ENCODE measurements at places on chromosomes 7 and 10.
A peak's percentile ranks its signal among the peaks of the same experiment; 100 is the strongest.

DNA sequence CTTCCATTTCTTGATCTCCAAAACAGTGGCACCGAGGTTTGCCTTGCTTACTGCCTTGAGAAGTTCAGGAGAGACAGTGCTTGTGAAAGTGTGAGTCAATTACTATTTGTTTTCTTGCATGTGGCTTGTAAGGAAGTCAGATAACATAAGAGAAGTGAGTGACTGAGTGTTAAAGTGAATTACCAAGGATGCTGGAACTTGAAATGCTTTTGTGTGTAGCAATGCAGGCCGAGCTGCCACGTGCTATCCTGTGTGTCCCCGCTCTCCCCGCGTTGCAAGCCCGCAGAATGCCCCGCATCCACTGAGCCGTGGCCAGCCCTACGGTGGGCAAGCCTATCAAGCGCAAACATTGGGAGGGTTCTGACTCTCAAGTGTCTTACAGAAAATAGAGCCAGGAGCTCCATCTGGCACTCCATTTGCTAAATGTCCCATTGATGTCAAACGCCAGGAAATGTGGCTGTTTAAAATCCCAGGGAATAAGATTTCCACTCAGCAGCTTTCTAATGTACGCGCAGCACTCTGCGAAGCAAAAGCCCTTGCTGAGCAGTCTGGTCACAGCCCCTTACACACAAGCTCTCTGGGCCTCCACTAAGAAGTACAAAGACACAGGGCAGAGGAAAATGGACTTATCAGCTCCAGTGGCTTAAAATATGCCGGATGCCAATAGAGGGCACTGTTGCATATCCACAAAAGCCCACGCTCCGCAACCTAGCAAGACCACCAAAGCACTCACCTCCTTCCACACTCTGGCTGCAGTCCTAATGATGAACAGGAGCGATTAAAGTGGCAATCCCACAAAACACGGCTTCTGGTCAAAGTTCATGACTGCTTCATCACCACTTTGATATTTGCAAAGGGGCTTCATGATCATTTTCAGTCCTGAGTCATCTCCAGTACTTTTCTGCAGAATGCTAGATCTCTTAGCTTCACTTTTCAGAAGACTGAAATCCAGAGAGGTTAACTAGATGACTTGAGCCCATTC, 158.0 kb upstream of the ITGB1 start:
- DNase-seq = no peak

DNA sequence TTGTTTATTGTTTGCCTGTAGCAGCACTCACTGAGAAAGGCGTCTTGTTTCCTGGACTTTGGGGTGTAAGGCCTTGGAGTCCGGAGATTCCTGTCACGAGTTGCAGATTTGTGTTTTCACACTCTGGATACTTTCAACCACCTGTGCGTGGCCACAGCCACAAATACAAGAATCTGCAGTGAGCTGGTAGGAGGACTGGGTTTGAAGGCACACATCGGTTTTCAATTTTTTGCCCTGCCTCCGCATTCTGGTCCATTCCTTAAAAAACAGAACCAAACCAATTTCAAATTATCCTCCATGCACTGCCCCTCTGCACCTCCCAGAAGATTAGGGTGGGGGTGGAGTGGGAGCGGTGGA, 619 bp downstream of the EXOC4 start:
- DNase-seq = no peak

GRCh38 chr7:2471022-2471329, 5.2 kb downstream of the GRIFIN start:
- no peak for DNase-seq

GRCh38 chr7:129213828-129214227, 11.0 kb upstream of the AHCYL2 start:
- DNase-seq = no peak

GRCh38 chr10:3054183-3054850, 13.0 kb upstream of the PFKP start:
- DNase-seq = no peak

DNA sequence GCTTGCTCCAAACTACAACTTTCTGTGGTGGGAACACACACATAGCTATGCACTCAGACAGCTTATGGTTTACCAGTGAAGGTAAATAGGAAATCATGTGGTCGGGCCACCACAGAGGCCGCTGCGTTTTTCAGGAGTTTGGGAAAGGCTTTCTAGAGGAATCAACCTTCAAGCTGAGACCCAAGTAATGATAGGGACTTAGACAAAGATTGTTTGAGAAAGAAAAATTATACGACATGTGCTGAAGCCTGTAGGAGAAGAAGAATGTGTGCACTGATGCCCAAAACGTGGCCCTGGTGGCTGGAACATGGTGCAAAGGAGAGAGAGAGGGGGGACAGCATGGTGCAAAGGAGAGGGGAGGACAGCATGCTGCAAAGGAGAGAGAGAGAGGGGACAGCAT, 61.2 kb upstream of the VIPR2 start:
- no peak for DNase-seq

DNA sequence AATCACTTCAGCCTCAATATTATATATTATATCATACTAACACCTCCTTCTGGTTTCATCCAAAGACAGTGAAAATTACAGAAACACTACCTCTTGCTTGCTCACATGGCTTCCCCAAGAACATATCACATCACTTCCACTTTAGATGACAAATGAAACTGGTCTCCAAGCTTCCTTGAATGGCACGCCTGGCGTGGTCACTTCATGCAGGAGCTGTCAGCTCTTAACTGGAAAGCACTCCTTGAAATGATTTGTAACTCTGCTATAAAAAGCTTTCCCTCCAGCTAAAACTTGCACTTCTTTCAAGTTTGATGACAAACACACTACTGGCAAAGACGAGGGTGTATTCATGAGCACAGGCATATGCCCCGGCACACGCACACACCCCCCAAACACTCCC, 84.1 kb upstream of the INHBA start:
- no peak for DNase-seq

DNA sequence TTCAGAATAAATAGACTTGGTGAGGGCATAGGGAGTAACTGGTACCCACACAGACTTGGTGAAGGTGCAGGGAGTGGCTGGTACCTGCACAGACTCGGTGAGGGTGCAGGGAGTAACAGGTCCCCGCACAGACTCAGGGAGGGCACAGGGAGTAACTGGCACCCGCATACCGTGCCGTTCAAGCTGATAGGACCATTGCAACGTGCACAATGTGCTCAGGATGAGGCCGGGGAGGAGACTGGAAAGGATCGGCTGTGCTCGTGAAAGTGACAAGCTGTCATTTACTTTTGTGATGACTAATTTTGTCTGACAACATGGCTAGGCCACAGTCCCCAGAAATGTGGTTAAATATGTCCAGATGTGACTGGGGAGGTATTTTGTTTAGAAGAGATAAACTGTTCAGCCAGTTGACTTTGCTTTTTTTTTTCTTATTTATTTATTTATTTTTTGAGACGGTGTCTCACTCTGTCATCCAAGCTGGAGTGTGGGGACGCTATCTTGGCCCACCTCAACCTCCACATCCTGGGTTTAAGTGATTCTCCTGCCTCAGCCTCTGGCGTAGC, 76.2 kb upstream of the NMT2 start:
- no peak for DNase-seq

DNA sequence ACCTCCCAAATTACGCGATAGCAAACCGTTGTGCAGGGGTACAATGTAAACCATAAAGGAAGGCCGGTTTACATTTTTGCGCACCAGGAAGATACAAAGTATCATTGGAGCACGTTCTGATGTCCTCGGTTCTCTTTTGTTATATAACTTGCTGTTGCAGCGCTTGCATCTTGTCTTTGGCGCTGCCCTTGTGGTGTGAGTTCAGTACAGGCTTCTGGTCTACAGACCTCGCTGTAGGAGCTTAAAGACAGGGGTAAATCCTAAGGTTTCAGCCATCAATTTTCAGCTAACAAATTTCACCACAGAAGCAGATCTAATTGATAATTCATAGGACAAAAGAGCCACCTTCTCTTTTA, 1.5 kb upstream of the MKX start:
- no peak for DNase-seq

DNA sequence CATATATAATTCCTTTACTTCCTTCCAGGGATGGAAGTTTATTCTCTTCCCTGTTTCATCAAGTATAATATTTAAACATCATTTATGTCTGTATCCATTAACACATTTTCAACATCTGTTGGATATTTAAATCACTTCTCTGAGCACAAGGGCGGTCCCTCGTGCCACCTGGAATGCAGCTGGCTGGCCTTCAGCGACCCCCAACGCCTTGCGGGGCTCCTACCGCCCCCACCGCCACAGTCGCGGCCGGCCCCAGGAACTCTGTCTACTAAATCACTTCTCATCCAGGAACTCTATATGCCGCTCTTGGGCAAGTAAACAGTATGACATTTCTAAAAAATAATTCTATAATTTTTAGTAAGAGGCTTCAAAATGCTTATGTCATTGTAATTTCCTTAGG, 221.1 kb upstream of the PTN start:
- DNase-seq = no peak

DNA sequence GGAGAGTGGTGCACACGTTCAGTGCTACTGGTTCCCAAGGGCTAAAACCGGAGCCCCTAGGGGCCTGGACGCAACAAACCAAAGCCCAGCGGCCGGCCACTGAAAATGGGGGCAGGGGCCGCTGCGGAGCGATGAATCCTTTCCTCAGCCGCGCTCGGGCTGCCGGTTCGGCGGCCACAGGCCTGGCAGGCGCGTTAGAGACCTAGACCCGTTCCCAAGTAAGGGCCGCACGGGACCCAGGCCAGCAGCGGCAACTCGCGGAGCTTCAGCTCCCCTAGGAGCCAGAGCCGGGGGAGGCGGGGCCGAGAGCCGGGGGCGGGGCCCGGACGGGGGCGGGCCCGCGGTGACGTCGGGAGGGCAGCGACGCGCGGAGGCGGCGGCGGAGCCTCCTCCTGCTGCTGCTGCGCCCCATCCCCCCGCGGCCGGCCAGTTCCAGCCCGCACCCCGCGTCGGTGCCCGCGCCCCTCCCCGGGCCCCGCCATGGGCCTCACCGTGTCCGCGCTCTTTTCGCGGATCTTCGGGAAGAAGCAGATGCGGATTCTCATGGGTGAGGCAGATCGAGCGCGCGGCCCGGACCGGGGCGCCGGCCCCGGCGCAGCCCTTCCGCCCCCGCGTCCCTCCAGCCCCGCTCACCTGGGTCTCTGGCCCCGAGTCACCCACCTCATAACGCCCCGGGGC, at the start of gene ARF5:
ARF5 (plus strand) TSS at position 393 of the 678 bp plus-strand sequence; CDS start at position 481, 88 bp downstream.
- peak; percentile 24 for DNase-seq

DNA sequence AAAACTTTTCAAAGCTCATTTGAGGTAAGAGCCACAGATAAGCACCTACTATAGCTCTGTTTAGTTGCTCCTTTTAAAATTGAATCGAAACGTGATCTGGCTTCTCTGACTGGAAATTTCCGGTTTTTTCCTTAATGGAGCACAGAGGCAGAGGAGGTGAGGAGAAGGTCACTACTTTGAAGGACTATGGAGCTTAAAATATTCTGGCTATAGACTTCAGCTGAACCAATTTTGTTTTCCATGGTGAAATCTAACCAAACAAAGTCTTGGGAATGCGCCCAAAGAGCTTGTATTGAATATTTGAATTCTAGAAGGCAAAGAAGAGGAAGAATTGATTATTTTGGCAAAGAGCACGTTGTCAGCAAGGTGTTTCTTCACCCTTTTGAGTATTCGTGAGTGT, 711.1 kb downstream of the SUGCT start:
- DNase-seq = no peak

GRCh38 chr7:46291050-46291438, 370.0 kb upstream of the IGFBP3 start:
- DNase-seq = no peak

- no peak for DNase-seq
Observed at GRCh38 chr10:133442191-133442966, 11.4 kb upstream of the SCART1 start.

DNA sequence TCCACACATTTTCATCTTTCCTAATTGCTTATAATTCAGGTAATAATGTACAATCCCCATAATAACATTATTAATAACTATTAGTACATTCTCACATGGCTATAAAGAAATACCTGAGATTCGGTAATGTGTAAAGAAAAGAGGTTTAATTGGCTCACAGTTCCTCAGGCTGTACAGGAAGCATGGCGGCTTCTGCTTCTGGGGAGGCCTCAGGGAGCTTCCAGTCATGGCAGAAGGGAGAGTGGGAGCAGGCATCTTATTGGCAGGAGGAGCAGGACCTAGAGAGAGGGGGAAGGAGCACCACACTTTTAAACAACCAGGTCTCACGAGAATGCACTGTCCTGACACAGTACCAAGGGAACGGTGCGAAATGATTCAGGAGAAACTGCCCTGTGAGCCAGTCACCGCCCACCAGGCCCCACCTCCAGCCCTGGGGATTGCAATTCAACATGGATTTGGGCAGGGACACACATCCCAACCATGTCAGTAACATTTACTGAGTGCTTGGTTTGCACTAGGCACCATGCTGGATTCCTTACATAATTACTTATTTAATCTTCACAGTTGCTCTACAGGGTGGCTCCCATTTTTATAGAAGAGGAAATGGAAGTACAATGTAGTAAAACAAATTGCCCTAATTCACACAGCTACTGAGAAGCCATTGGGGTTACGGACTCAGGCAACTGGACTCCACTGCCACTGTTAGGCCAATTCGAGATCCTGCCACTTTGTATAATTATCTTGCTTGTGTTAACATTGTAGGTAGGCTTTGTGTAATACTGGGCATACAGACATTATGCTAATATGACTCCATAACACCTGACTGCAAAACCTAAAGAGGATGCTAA, 8.7 kb upstream of the ESYT2 start:
- no peak for DNase-seq

DNA sequence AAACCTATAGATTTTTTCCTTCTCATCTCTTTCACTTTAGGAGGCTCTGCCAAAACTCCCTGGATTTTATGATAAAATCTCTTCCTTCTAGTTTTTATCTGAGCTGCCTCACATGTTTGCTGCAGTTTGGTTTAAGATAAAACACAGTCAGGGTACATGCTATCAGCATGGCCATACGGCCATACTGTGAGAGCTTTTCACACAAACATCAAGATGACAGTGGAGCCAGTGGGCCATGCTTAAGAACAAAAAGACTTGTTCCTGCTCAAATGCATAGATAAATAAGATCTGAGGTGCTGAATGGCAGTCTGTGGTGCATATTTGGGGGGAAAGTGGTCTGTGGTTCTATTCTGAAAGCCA, 91.0 kb downstream of the ELMO1 start:
- DNase-seq = no peak

DNA sequence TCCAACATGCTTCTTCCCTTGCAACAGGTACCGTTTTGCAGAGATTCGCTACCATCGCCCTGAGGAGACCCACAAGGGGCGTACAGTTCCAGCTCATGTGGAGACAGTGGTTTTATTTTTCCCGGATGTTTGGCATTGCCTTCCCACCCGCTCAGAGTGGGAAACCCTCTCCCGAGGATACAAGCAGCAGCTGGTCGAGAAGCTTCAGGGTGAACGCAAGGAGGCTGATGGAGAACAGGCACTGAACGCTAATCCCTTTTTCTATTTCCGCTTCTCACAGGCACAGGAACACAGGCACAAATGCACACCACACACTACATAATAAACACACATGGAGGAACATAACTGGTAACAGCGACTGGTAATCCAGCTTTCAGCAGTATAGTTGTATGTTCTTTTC, 35.2 kb downstream of the CCAR1 start:
- no peak for DNase-seq

Measured in AG09309 (cell line).